ENCODE measurements at places on chromosomes 3 and 15. TPM values are rescaled to one million over a fixed set of nuclear protein-coding genes. Genes with fewer than 3 reads are reported as not detected.
A peak's percentile ranks its signal among the peaks of the same experiment; 100 is the strongest.

Gene HIGD1A
- 60.5 TPM for total RNA-seq

- H3K27ac ChIP-seq = no peak overlapping the region
- no peaks in the 10 kb centered on the region for H3K4me1 ChIP-seq
- no peak overlapping the region for H3K4me3 ChIP-seq
- DNase-seq = peak; percentile 57
- H3K36me3 ChIP-seq = no peaks in the 10 kb centered on the region
- H3K27me3 ChIP-seq = peaks cover 21% of the 10 kb centered on the region
Observed at GRCh38 chr15:45790325-45790943, 155.6 kb downstream of the SQOR start.

DNA sequence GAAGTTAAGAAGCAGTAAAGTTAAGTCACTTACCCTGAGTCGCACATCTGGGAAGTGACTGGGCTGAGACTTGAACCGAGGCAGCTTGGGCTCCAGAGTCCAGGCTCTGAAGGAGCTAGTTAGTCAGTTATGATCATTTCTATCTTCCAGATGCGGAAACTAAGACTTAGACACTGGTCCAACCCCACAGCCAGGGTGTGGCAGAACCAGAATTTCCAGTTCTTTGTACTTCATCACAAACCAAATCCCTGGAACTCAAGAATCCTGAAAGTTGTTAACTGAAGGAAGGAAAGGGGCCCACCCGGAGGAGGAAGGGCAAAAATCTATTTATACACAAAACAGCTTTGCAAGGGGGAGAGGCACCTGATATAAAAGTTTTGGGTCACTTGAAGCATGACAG is 389.9 kb downstream of the SHQ1 start:
- no peaks in the 10 kb centered on the region for H3K36me3 ChIP-seq
- H3K27me3 ChIP-seq = peaks cover 12% of the 10 kb centered on the region
- DNase-seq = no peak
- H3K27ac ChIP-seq = no peak overlapping the region
- H3K4me3 ChIP-seq = no peak overlapping the region

Gene SLC2A2
- not detected for total RNA-seq

DNA sequence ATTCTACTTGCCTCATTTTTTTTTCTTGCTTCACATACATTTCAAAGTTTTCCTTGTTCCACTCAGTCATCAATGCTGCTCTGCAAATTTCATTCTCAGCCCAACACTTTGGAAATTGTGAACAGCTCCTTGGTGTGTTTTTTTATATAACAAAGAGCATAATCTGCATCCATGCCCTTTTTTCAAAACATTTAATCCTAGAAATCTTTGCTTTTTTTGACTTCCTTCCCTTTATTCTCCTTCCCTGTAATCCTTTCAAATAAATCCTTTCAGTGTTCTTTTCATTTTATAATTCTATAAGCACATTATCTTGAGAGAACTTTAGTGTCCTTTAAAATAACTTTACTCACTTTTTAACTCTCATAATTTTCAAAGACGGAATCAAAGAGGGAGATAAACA is 1150.8 kb downstream of the SI start:
- H3K36me3 ChIP-seq = no peaks in the 10 kb centered on the region
- H3K27me3 ChIP-seq = no peaks in the 10 kb centered on the region
- no peak overlapping the region for H3K4me3 ChIP-seq
- H3K27ac ChIP-seq = no peak overlapping the region
- no peaks in the 10 kb centered on the region for H3K4me1 ChIP-seq
- no peak for DNase-seq

DNA sequence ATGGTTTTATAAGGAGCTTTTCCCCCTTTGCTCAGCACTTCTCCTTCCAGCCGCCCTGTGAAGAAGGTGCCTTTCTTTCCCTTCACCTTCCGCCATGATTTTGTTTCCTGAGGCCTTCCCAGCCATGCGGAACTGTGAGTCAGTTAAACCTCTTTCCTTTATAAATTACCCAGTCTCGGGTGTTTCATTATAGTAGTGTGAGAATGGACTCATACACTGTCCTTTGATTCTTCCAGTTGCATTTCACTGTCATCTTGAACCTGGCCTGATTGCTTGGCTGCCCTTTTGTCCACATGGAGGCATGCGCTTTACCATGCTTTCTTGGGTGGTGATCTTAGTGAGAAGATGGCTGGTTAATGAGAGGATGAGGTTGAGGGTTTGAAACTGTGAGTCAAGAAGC is 23.2 kb downstream of the USP13 start:
- peaks cover 3% of the 10 kb centered on the region for H3K4me1 ChIP-seq
- H3K27ac ChIP-seq = no peak overlapping the region
- no peaks in the 10 kb centered on the region for H3K27me3 ChIP-seq
- H3K4me3 ChIP-seq = no peak overlapping the region

Gene FAH
- total RNA-seq = 58.9 TPM

- peaks cover 25% of the 10 kb centered on the region for H3K4me1 ChIP-seq
- DNase-seq = no peak
- H3K27ac ChIP-seq = peak overlapping the region; percentile 78
- no peak overlapping the region for H3K4me3 ChIP-seq
Observed at GRCh38 chr15:80998251-80998650, 2.5 kb upstream of the TLNRD1 start.

- peaks cover 75% of the 10 kb centered on the region for H3K36me3 ChIP-seq
- H3K4me1 ChIP-seq = peaks cover 7% of the 10 kb centered on the region
- H3K27me3 ChIP-seq = no peaks in the 10 kb centered on the region
- no peak overlapping the region for H3K4me3 ChIP-seq
Observed at GRCh38 chr3:111648991-111649579, 53.9 kb upstream of the ZBED2 start.

DNA sequence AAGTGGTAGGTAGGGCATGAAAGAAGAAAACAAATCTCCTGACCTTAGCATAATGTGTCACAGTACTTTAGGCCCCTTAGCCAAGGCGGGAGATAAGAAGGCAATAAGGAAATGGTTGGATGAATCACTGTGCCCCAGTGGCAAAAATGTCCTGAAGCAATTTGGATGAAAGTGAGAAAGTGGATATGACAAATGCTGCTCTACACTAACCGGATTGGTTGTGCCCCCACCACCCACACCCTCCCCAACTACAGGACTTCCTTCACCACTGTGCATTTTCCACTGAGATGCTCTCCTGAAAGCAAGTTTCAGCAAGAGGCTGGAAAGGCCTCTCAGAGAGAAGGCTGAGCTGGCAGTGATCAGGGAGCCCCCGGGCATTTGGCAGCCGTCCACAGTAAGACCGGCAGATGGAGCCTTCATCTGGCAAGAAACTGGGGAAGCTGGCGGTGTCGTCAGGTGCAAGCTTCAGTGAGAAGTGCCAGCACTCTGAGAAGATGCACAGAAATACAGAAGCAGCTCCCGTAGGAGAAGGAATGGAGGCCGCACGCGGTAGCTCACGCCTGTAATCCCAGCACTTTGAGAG is 63.8 kb downstream of the ATP1B3 start:
- H3K4me1 ChIP-seq = peaks cover 16% of the 10 kb centered on the region
- peak; percentile 67 for DNase-seq
- H3K27me3 ChIP-seq = no peaks in the 10 kb centered on the region
- H3K27ac ChIP-seq = peak overlapping the region; percentile 55
- H3K4me3 ChIP-seq = no peak overlapping the region
- no peaks in the 10 kb centered on the region for H3K36me3 ChIP-seq

Gene SIDT1
- 24.0 TPM for total RNA-seq

Gene CCR3
- total RNA-seq = not detected

Gene MYH15
- 0.07 TPM for total RNA-seq

DNA sequence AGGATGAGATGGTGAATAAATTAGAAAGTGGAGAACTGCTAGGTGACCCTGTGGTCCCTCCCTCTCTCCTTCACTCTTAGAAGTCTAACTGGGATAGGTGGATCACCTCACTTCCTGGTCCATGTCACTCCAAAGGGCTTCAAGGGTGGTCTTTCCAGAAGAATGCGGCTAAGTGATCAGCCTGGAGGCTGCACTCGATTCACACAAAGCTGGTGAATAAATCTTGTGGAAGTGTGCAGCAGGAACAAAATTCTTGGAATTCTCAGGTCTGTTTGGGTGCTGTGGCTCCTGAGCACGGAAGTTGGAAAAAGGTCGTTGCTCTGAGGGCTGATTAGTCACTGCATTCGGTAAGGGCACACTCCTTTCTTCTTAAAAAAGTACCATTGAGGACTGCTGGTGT is 46.3 kb downstream of the GASK1A start:
- peaks cover 4% of the 10 kb centered on the region for H3K36me3 ChIP-seq
- no peaks in the 10 kb centered on the region for H3K27me3 ChIP-seq
- DNase-seq = no peak
- peaks cover 56% of the 10 kb centered on the region for H3K4me1 ChIP-seq
- no peak overlapping the region for H3K4me3 ChIP-seq
- no peak overlapping the region for H3K27ac ChIP-seq

Gene TP63
- 0.23 TPM for total RNA-seq

- no peaks in the 10 kb centered on the region for H3K27me3 ChIP-seq
- H3K36me3 ChIP-seq = peaks cover 27% of the 10 kb centered on the region
- H3K27ac ChIP-seq = no peak overlapping the region
- H3K4me3 ChIP-seq = no peak overlapping the region
- H3K4me1 ChIP-seq = peaks cover 18% of the 10 kb centered on the region
Observed at GRCh38 chr3:39086144-39086543, 21.3 kb downstream of the GORASP1 start.

Gene TERC
- 21.7 TPM for total RNA-seq

- no peak overlapping the region for H3K27ac ChIP-seq
- H3K4me3 ChIP-seq = no peak overlapping the region
- no peaks in the 10 kb centered on the region for H3K36me3 ChIP-seq
- no peak for DNase-seq
Observed at GRCh38 chr3:69426291-69426966, 40.5 kb upstream of the FRMD4B start.

GRCh38 chr3:186599785-186600166 is 13.1 kb upstream of the AHSG start:
- peaks cover 2% of the 10 kb centered on the region for H3K27me3 ChIP-seq
- H3K4me3 ChIP-seq = no peak overlapping the region
- H3K4me1 ChIP-seq = no peaks in the 10 kb centered on the region
- H3K36me3 ChIP-seq = no peaks in the 10 kb centered on the region
- DNase-seq = no peak

GRCh38 chr15:77974416-77975331 is 102.8 kb downstream of the TBC1D2B start:
- no peak for DNase-seq
- H3K4me3 ChIP-seq = no peak overlapping the region
- H3K4me1 ChIP-seq = no peaks in the 10 kb centered on the region
- H3K27me3 ChIP-seq = no peaks in the 10 kb centered on the region
- H3K36me3 ChIP-seq = no peaks in the 10 kb centered on the region
- H3K27ac ChIP-seq = no peak overlapping the region

- no peak overlapping the region for H3K27ac ChIP-seq
- DNase-seq = no peak
- peaks cover 20% of the 10 kb centered on the region for H3K27me3 ChIP-seq
- no peak overlapping the region for H3K4me3 ChIP-seq
- H3K4me1 ChIP-seq = no peaks in the 10 kb centered on the region
- H3K36me3 ChIP-seq = no peaks in the 10 kb centered on the region
Observed at GRCh38 chr3:68958932-68959331, 26.6 kb upstream of the TAFA4 start.

Gene TM4SF1
- total RNA-seq = not detected

- no peaks in the 10 kb centered on the region for H3K36me3 ChIP-seq
- H3K4me3 ChIP-seq = no peak overlapping the region
- no peak overlapping the region for H3K27ac ChIP-seq
Observed at GRCh38 chr3:133377396-133377795, 22.5 kb upstream of the BFSP2 start.

GRCh38 chr3:44061961-44062360 is 179.7 kb upstream of the TOPAZ1 start:
- H3K4me1 ChIP-seq = peaks cover 34% of the 10 kb centered on the region
- H3K27ac ChIP-seq = no peak overlapping the region
- DNase-seq = no peak
- no peak overlapping the region for H3K4me3 ChIP-seq
- no peaks in the 10 kb centered on the region for H3K36me3 ChIP-seq

GRCh38 chr3:156576651-156577348 is 21.9 kb upstream of the SSR3 start:
- peaks cover 10% of the 10 kb centered on the region for H3K27me3 ChIP-seq
- no peaks in the 10 kb centered on the region for H3K36me3 ChIP-seq
- no peak overlapping the region for H3K27ac ChIP-seq
- no peak for DNase-seq
- no peak overlapping the region for H3K4me3 ChIP-seq
- no peaks in the 10 kb centered on the region for H3K4me1 ChIP-seq

DNA sequence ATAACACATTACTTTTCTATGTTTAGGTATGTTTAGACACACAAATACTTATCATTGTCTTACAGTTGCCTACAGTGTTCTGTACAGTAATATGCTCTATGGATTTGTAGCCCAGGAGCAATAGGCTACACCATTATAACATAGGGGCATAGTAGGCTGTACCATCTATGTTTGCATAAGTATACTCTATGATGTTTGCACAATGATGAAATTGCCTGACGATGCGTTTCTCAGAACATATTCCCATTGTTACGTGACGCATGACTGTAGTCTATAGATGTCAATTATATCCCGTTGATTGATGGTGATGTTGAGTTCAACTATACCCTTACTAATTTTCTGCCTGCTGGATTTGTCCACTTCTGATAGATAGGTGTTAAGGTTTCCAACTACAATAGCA is 139.4 kb upstream of the PFN2 start:
- peaks cover 6% of the 10 kb centered on the region for H3K27me3 ChIP-seq
- no peak overlapping the region for H3K4me3 ChIP-seq
- H3K27ac ChIP-seq = no peak overlapping the region
- no peaks in the 10 kb centered on the region for H3K36me3 ChIP-seq
- DNase-seq = no peak

DNA sequence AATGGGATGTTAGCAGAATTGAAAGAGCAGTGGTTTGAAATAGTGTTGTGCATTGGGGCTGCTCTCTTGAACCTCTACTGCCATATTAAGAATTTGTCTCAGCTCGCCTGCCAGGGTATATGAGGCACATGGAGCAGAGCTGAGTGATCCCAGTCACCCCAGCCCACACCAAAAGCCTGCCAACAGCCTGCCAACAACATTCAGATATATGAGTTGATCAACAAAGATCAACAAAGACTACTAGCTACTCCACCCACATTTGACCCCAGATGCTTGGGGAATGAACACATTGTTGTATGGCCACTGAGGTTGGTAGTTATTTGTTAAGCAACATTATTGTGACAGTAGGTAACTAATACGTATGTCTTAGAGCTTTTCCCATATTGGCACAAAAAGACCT is 570.9 kb upstream of the IL12A start:
- no peaks in the 10 kb centered on the region for H3K27me3 ChIP-seq
- no peak overlapping the region for H3K4me3 ChIP-seq
- H3K36me3 ChIP-seq = no peaks in the 10 kb centered on the region

GRCh38 chr3:126834596-126835471 is 130.8 kb downstream of the CHCHD6 start:
- H3K4me1 ChIP-seq = no peaks in the 10 kb centered on the region
- H3K27ac ChIP-seq = no peak overlapping the region
- DNase-seq = no peak
- H3K36me3 ChIP-seq = peaks cover 5% of the 10 kb centered on the region

- H3K27me3 ChIP-seq = no peaks in the 10 kb centered on the region
- H3K27ac ChIP-seq = peak overlapping the region; percentile 92
- no peak for DNase-seq
- peaks cover 20% of the 10 kb centered on the region for H3K36me3 ChIP-seq
Observed at GRCh38 chr15:74872702-74873035, 496 bp downstream of the SCAMP2 start.

Gene GOLGA8J
- not detected for total RNA-seq

- H3K4me3 ChIP-seq = peak overlapping the region; percentile 82
- H3K27ac ChIP-seq = peak overlapping the region; percentile 80
- peaks cover 4% of the 10 kb centered on the region for H3K36me3 ChIP-seq
- DNase-seq = peak; percentile 28
- H3K27me3 ChIP-seq = peaks cover 2% of the 10 kb centered on the region
- H3K4me1 ChIP-seq = peaks cover 20% of the 10 kb centered on the region
Observed at GRCh38 chr15:80695911-80696661, 976 bp downstream of the ABHD17C start.

Gene GRK7
- total RNA-seq = 0.09 TPM

- H3K27ac ChIP-seq = no peak overlapping the region
- no peak overlapping the region for H3K4me3 ChIP-seq
- no peaks in the 10 kb centered on the region for H3K4me1 ChIP-seq
- DNase-seq = no peak
- H3K27me3 ChIP-seq = no peaks in the 10 kb centered on the region
Observed at GRCh38 chr3:9308298-9308990, 54.4 kb upstream of the THUMPD3 start.

Gene NPAP1
- not detected for total RNA-seq

All from activated CD8-positive, alpha-beta T cell treated with anti-CD3 and anti-CD28 coated beads for 36 hours (primary cell).